ENCODE measurements at places on chromosomes 2 and 18.

DNA sequence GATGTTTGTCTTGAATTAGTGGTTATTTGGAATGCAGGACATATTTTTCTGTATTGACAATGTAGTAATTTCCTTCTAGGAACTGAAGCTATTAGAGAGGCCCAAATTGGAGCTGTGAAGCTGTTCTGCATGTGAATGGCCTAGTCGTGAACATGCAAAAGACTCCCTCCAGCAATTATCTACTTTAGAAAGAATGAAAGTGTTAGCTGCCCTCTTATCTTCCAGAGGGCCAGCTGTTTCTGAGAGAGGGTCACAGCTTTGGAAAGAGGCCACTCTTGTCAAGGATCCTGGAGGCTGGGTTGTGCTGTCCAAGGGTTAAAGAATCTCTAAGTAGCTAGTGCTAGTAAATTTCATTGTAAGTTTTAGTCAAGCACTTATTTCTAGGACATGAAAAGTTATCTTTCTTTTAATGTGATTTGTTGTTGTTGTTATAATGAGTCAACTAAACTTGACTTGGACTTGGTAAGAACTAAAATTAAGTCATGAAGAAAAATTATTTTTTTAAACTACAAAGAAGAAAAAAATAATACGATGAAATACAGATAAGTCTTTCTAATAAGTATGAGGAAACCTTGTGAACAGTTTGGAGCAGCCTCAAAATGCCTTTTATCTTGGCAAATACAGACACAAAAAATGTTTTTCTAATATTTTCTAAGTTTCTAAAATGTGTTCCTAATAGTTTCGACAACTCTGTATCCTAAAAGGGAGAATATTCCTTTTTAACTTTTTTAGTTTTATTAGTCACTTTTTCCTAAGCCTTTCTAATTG lies 36.8 kb downstream of the DPP4 start:
- no peak for DNase-seq

DNA sequence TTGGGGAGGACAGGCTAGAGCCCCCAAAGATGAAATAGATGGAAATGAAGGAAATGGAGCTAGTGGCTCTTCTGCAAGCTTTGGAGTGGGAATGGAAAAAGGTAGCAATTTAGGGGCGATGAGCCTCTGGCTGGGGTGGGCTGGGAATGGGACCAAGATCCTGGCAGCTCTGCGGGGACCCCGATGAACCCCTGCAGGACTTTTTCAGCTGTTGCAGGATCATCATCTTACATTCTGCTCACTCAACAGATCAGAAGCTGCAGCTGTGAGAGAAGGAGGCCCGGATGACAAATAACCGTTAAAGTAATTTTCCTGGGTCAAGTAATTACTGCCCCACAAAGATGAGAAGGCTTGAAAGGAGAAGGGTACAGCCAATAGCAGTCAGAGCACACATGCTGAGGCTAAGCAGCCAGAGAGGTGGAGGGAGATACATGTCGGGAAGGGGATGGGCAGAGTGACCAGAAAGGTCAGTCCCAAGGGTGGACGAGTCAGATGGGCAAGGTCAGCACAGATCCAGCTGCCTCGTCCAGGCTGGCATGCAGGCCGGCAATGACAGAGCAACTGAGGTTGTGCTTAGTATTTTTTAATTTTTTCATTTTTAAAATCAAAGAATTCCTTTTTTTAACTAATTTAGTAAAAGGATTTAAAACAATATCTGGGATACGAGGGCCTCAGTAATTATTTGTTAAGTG lies 245.0 kb upstream of the RAB6C start:
- DNase-seq: no peak

DNA sequence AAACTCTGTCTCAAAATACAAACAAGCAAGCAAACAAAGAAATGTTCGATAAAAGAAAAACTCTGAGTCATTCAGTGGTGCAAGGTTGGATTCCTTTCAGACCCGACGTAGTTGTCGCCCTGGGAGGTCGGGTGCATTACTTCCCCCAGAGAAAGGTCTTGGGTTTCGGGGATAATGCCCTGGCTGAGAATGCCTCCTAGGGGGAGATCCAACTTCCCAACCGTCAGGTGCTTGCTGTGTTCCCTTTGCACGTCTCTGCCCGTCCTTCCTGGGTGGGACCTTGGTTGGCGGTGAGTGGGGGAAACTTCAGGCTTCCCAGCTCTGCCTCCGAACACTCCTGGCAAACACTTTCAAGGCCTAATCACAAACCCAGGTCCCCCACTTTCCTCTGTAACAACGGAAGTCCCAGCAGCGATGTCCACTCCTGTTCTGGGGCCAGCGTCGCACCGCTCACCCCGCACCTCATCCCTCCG lies 609 bp downstream of the TPGS2 start:
- no peak for DNase-seq

GRCh38 chr2:80549901-80550300 lies 245.3 kb upstream of the LRRTM1 start:
- no peak for DNase-seq

DNA sequence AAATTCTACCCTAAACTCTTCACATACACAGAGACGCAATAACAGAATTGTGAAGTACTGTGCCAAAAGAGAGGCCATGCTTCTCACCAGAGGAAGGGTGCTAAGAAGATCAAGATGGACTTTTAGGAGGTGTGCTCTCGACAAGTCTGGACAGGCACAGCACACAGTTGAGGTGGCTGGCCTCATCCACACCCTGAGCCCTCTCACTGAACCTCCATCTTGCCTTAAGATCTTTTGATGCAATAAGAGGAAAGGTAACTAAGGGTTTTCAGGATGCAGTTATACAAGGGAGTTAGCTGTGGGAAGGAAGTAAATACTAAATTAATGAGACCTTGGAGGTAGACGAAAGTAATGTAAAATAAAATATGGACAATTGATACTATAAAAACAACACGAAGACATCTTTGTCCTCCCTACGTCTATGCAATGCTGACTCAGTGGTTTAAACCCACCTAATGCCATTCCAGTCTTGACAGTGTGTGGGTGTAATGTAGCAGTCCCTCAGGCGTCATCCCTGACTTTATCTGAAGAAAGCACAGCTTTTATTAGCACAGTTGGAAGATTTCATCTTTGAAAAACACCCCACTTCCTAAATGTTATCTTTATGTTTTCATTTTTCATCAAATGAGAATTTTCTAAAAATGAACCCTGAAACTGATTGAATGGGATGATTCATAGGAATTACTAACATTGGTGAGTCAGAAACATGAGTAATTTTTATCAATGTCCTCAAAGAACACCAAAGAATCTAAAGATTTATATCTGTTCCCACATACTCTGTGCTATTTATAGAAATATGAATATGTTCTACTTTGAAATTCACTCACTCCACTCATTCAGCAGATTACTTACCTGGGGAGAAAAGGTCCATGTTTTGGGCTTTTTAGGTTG lies 34.0 kb upstream of the MALL start:
- DNase-seq: no peak

DNA sequence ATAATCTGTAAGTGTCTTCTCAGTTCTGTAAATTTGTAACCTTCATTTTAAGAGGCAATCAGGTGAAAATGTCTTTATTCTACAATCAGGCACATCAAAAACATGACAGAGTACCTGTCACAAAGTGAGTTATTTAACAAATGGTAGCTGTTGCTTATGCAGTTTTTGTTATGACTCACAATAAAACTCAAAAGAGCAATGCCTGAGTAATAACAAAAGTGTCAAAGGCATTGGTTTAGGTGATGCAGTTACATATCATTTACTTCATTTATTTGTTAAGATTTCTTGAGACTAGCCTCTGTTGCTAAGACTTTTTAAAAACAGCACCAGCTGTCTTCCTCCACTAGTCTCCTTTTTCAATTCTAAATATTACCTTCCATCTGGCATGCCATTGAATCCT lies 177.8 kb downstream of the KIAA1328 start:
- no peak for DNase-seq

- no peak for DNase-seq
Observed at GRCh38 chr2:223328578-223328977, 273.6 kb downstream of the SCG2 start.

GRCh38 chr18:51149670-51150069 lies 47.8 kb downstream of the MEX3C start:
- no peak for DNase-seq

DNA sequence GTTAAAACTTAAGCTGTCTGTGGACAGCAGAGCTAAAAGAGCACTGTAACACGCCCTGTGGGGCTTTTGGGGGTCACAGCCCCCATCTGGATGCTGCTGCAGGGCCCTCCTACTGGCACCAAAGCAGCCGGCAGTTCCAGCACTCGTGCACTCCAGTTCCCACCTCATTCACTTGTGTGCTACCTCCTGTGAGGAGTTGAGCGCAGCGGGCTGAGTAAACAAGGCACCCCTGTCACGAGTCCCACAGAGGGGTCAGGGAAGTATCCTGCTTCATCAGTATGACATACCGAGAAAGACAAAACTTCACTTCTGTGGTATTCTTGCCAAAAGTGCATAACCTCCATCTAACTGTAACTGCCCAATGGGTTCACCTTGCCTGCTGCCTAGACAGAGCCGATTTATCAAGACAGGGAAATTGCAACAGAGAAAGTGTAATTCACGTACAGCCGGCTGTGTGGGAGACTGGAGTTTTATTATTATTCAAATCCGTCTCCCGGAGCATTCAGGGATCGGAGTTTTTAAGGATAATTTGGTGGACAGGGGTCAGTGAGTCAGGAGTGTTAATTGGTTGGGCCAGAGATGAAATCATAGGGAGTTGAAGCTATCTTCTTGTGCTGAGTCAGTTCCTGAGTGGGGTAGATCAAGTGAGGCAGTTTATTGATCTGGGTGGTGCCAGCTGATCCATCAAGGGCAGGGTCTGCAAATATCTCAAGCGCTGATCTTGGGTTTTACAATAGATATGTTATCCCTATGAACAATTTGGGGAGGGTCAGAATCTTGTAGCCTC lies 41.6 kb downstream of the TMEM17 start:
- no peak for DNase-seq

All from GM12891 (cell line).